Panc1 (cell line): ENCODE measurements at places on chromosomes 13 and 19. TPM values are rescaled to one million over a fixed set of nuclear protein-coding genes. Genes with fewer than 3 reads are reported as not detected.

The CEACAM7 gene
- not detected for total RNA-seq

The KLK15 gene
- not detected for total RNA-seq

The OR7A5 gene
- not detected for total RNA-seq

The ZNF880 gene
- 10.9 TPM for total RNA-seq

The CGB2 gene
- total RNA-seq, result not detected

The VAV1 gene
- 0.05 TPM for total RNA-seq

The CA11 gene
- total RNA-seq, result 12.6 TPM

DNA sequence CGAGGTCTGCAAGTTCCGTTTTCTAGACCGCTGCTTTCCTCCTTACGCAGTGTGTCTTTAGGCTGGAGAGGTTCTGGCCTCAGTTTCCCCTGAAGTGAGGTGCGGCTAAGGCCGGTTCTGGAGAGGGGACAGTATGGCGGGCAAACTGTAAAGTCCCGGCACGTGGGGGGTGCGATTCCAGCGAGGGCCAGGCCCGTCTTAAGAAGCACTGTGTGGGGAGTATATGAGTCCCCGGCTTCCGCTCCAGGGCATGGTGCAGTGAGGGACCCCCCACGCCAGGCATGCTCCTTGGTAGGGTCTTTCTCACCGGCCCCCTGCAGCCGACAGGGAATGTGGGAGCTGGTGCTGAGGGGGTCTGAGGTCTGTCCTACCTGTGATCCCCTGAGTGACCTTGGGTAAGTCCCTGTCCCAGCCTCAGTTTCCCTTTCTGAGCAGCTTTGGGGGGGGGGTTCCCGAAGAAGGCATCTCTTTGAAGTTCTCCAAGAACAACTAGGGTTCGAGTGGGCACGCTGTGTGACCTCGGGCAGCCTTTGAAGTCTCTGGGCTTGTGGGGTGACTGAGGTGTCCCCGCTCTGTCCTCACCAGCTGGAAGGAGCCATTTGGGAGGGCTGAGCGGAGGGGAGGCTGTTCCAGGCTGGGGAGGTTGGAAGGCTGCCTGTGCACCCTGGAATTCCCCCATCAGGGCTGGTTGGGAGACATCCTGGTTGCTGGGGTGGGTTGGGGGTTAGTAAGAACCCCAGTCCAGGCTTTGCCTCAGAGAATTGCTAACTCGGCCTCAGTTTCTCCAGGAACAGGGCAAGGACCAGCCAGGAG, 1.5 kb downstream of the NFIC start:
- no peak for DNase-seq

GRCh38 chr13:84500016-84500415, 617.7 kb upstream of the SLITRK1 start:
- DNase-seq, result no peak

DNA sequence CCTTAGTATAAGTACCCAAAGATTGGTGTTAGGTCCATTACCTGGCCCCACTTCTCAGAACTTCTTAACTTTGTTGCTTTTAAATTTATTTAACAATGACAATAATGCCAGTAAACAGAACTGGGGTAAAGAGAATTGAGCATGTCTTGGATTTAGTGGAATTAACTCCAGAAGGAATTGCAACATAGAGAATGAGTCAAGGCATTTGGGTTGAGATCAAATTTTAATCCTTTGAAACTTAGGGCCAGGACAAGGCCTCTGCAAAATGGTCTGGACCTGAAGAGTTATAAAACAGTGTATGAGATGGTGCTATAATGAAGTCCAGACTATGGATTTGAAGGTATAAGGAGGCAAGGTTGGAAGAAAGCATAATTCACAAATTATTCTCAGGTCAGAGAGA, 1030.4 kb downstream of the SLITRK5 start:
- no peak for DNase-seq

GRCh38 chr19:10655457-10656312, 1.5 kb downstream of the ILF3 start:
- DNase-seq, result no peak

- DNase-seq, result peak; percentile 2
These were observed 42.0 kb upstream of the IPO5 start for GRCh38 chr13:97911311-97912138.

- no peak for DNase-seq
These were observed 1223.5 kb downstream of the SLITRK1 start for GRCh38 chr13:82658811-82659210.

GRCh38 chr13:78339927-78340326, 263.4 kb downstream of the POU4F1 start:
- DNase-seq, result no peak

DNA sequence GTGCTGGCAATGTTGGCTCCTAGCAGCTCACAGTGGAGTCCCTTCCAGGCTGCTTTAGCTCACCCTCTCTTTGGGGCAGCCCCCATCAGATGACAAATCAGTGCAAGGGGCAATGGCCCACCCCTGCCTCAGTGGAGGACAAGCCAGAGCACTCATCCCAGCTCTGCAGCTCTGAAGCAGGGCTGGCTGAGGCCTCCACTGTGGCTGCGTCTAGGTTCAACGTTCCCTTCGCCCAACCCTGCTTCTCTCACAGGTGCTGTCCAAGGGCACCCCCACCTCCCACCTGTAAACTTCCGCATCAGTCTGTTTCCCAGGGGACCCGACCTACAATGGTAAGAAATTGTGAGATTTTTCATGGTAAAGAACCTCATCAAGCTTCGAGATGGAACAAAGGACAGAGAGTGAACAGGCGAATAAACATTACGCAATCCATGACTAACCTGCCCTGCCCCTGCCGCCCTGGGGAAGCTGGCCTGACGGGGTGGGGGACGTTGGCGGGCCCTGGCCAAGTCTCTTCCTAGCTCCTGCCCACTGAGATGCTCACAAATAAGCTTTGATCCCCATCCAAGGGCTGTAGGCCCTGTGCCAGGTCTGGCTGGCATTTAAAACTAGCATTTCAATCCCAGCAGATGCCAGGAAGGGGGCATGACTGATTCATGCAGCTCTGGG, 40.5 kb downstream of the DZIP1 start:
- DNase-seq, result no peak

DNA sequence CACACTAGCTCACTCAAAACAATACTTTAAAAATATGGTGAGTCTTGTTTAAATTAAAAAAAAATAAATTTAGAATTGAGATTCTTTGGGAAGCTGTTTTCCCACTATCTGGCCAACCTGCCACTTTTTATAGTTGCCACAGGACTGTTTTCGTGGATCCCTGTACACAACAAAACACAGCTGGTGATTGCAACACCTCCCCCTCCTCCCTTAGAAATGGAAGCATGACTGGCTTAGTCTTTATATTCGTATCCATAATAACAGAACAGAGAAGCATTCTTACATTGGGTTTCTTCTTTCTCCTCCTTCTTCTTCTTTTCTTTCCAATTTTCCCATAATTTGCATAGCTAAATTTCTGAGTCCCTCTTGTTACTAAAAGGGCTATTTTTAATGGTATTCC, 79.5 kb upstream of the GJB6 start:
- DNase-seq, result no peak

DNA sequence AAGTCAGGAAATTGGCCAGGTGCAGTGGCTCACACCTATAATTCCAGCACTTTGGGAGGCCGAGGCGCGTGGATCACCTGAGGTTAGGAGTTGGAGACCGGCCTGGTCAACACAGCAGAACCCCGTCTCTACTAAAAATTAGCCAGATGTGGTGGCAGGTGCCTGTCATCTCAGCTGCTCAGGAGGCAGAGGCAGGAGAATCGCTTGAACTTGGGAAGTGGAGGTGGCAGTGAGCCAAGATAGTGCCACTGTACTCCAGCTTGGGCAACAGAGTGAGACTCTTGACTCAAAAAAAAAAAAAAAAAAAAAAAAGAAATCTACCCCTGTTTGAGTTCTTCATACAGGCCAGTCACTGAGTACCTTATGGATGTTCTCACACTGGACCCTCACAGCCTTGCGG, 42.0 kb downstream of the SLC15A1 start:
- no peak for DNase-seq

DNA sequence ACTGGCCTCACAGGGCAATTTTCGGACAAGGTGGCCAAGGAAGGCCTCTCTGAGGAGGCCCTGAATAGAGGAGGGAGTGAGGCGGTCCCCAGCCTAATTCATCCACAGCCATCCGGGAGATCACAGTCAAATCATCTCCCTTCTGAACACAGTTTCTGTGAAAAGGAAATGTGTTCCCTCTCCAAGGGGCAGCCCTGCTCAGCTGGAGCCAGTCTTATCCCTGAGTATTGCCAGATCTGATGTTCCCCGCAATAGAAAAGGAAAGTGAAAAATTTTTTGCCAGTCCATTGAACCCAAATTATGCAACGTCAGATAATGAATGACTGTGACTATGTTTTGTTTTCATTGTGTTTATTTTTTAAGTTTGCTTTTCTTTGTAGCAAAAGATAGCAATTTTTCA, 125.9 kb downstream of the SIPA1L3 start:
- DNase-seq, result no peak

- no peak for DNase-seq
These were observed 224.4 kb upstream of the HTR2A start for GRCh38 chr13:47121092-47121763.

- no peak for DNase-seq
These were observed 6.9 kb upstream of the ZNF431 start for GRCh38 chr19:21134934-21135366.

GRCh38 chr13:78102741-78103140, 184.1 kb upstream of the EDNRB start:
- DNase-seq, result no peak

DNA sequence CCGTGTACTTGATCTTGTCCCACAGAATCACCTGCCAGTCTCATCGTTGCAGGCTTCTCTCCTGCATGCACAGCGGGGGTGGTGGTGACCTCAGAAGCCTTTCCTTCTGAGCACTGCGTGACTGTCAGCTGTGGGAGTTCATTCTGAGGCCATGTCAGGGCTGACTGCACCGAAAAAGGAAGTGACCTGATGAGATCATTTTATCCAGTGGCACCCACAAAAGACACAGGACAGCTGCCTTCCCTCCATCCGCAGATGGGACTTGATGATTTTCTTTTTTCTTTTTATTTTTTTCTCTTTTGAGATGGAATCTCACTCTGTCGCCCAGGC, 89.7 kb downstream of the RAB20 start:
- DNase-seq, result no peak

DNA sequence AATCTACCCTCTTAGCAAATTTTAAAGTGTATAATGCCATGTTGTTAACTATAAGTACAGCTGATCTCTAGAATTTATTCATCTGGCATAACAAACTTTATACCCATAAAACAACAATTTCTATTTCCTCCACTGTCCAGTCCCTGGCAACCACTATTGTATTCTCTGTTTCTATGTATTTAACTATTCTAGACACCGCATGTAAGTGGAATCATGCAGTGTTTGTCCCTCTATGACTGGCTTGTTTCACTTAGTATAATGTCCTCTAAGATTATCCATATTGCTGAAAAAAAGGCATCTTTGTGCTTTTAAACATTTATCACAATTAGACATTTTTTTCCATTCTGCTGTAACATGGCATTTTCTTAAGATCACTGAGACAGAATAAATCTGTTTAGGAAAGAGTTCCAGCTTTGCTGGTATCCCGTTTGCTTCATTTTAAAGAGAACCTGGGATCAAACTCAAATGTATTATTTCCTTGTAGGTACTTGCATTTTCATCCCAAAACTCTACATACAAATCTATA, 1191.0 kb downstream of the SLITRK5 start:
- DNase-seq, result no peak

DNA sequence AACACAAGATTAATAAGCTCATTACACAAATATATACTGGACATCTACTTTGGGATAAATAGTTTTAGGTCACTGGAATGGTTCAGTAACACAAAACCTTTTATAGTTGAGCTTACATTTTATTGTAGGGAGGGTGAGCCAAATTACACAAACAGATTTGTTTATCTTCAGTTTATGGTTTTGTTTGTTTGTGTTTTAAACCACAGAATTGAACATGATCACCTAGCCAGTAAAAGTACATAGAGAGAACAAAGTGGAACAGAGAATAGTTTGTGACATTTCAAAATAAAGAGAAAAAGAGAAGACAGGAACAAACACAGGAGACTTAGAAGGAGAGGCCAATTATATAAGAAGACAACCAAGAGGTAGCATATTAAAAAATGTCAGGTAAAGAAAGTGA, 1930.2 kb upstream of the PCDH20 start:
- DNase-seq, result no peak

DNA sequence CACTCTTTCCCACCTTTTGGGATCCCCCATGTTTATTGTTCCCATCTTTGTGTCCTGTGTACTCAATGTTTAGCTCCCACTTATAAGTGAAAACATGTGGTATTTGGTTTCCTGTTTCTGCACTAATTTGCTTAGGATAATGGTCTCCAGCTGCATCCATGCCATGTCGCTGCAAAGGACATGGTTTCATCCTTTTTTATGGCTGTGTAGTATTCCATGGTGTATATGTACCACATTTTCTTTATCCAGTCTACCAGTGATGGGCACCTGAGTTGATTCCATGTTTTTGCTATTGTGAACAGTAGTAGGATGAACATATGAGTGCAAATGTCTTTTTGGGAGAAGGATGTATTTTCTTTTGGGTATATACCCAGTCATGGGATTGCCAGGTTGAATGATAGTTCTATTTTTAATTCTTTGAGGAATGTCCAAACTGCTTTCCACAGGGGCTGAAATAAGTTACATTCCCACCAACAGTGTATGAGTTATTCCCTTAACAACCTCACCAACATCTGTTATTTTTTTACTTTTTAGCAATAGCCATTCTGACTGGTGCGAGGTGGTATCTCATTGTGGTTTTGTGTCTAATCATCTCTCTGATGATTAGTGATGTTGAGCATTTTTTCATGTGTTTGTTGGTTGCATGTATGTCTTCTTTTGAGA, 55.7 kb upstream of the MEDAG start:
- no peak for DNase-seq

- peak; percentile 56 for DNase-seq
These were observed 933 bp upstream of the NRTN start for GRCh38 chr19:5803752-5804515.

DNA sequence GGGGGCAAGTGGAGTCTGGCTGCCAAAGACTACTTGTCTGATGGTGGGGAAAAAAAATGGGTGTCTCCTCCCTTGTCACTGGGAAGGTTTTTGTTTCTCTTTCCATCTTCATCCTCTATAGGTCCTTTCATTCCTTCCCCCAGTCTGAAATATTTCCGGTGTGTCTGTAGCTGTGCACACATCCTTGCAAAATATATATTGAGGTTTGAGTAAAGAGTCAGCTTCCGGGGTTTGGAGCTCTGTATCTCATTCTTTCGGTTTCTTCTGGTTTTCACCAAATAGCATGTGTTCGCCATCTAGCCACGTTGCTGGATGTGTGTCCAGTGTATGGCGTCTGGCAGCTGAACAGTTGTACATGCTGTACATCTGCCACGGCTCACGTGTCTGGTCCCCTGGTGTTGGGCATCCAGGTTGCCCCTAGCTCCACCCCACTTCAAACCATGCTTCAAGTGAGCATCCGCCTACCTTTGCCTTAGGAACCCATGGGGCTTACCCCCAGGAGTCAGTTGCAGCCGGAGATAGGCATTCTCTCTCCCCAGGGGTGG, 142.2 kb downstream of the SIPA1L3 start:
- no peak for DNase-seq

- no peak for DNase-seq
These were observed 80.3 kb upstream of the FRY start for GRCh38 chr13:31951215-31951678.
